ENCODE measurements at places on chromosomes 16 and 17. TPM values are rescaled to one million over a fixed set of nuclear protein-coding genes. Genes with fewer than 3 reads are reported as not detected.

DNA sequence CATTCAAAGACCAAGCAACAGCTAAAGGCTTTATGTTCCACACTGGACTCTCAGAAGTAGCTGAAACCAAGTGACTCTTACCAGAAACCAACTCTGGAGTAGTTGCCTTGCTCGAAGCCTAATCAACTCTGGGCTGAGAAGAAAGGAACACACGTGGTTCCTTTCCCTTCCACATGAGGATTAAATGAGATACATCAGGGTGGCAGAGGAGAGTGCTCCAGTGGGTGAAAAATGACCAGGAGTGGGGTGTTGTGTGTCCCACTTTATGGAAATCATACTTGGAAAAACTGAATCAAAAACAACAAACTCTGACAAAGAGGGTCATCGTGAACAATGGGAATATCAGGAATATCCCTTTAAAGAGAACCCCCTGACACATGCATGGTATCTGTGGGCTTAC lies 234.2 kb upstream of the ASIC2 start:
- H3K36me3 ChIP-seq = no peaks in the 10 kb centered on the region
- no peak for DNase-seq
- no peak overlapping the region for H3K27ac ChIP-seq
- H3K27me3 ChIP-seq = peaks cover 2% of the 10 kb centered on the region
- peaks cover 2% of the 10 kb centered on the region for H3K4me1 ChIP-seq

DNA sequence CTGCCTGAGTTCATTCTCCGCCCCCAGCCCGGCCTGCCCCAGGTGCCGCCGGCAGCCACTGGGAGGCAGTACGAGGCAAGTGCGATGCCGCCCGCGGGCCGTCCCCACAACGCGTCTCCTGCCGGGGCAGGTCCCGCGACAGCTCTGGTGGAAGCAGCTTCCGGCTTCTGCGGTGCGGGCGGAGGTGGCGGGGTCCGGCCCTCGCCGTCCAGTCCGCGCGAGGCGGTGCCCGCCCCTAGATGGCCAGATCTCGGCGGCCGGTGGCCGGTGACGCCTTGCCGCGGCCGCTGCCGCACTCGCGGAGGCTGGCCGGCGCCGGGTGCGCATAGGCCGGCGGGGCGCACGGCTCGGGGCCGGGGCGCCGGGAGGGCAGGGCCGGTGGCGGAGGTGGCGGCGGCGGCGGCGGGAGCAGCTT lies 1.8 kb downstream of the GJD3 start:
- DNase-seq = peak; percentile 88
- H3K27ac ChIP-seq = no peak overlapping the region
- H3K4me3 ChIP-seq = no peak overlapping the region
- H3K27me3 ChIP-seq = peaks cover 13% of the 10 kb centered on the region
- H3K4me1 ChIP-seq = peaks cover 7% of the 10 kb centered on the region

APOBR gene
- total RNA-seq = 6.8 TPM

LRRC36 gene
- total RNA-seq = 24.1 TPM

- no peaks in the 10 kb centered on the region for H3K36me3 ChIP-seq
- no peak overlapping the region for H3K4me3 ChIP-seq
- H3K27me3 ChIP-seq = no peaks in the 10 kb centered on the region
- peak; percentile 8 for DNase-seq
- no peak overlapping the region for H3K27ac ChIP-seq
Measured at GRCh38 chr16:18039931-18040330, 296.6 kb downstream of the NPIPA8 start.

DNA sequence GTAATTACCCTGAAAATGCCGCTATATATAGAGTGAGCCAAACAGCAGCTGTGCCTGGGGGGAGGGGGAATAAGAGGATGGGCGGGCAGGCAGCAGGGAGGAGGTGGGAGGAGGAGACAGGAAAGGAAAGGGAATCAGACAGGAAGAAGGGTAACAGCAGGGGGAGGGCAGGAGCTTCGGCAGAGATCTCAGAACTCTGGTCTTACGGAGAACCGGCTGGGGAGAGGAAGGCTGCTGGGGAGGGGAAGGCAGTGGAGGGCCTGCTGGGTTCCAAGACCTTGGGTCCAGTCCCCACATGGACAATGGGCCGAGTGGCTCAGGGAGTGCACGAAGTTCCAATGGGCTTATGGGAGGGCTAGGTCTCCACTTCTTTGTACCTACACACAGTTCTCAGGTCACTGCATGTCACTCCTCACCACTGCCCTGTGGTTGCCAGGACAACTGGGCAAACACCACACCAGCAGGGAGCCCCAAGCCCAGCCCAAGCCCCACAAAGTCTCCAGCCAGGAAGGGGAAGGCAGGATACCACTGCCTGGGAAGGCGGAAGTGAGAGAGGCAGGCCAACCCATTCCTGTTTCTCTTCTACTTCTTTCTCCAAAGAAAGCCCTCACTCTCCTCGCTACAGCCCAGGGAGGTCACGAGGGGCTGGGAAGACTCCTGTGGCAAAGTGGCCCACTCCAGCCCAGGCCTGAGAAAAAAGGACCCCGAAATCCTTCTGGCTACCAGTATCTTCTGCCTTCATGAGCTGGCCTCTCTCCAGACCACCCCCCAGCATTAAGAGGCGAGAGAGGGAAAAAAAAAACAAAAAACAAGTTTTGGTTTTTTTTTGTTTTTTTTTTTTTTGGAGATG lies 25.3 kb downstream of the G6PC3 start:
- peak overlapping the region; percentile 100 for H3K27ac ChIP-seq
- peak overlapping the region; percentile 81 for H3K4me3 ChIP-seq
- peaks cover 5% of the 10 kb centered on the region for H3K36me3 ChIP-seq

AKAP1 gene
- total RNA-seq = 24.6 TPM

CCDC78 gene
- 0.85 TPM for total RNA-seq

- DNase-seq = no peak
- H3K36me3 ChIP-seq = peaks cover 17% of the 10 kb centered on the region
- peaks cover 3% of the 10 kb centered on the region for H3K27me3 ChIP-seq
Measured at GRCh38 chr17:2198927-2199326, 104.7 kb downstream of the SMG6 start.

DNA sequence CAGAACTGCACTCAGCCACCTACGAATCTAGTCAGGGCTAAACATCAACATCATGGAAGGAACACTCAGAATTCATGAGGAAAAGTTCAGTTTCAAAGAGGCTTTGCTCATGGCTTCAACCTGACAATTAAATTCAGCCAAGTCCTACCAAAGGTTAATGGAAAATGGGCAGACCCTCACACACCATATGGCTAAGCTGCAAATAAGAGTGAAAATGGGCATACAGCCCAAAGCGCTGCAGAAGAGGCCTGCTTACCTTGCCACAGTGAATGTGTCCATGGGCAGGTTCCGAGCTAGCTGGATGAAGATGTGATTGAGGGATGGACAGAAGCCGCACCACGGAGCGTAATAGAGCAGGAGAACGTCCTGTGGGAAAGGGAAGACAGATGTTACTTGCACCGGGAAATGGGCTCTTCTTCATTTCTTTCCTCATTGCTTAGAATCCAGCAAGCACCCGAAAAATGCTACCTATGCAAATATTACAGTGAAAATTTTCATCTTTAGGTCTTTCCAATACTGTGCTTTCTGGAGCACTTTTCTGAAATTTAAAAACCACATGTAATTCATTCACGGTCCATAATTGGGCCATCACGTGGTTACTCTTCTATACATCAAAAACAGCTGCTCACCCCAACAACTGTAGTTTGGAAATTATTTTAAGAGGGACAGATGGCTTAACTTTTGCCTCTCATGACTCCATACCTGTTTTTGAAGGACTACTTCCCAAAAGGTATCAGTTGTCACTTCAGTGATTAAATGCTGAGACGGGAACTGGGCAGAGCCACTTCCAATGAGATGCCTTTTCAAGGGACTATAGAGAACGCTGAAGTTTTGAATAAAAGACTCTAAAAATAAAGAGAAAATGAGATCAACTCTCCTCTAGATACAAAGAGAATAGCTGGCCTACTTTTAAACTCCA lies 19.6 kb downstream of the SNN start:
- no peaks in the 10 kb centered on the region for H3K4me1 ChIP-seq
- H3K27ac ChIP-seq = no peak overlapping the region
- peaks cover 38% of the 10 kb centered on the region for H3K36me3 ChIP-seq
- no peak for DNase-seq
- no peaks in the 10 kb centered on the region for H3K27me3 ChIP-seq

GRCh38 chr16:76276745-76277438 lies at the start of gene CNTNAP4:
CNTNAP4 (plus strand) TSS chr16:76277401; CDS start chr16:76277663, 262 bp downstream.
- H3K27ac ChIP-seq = no peak within 1 kb of the TSS
- H3K27me3 ChIP-seq = peaks cover 2% of the 10 kb centered on the region
- no peaks in the 10 kb centered on the region for H3K4me1 ChIP-seq

NOS2 gene
- total RNA-seq = 1.3 TPM

KRTAP9-2 gene
- not detected for total RNA-seq

ATP2A3 gene
- 116 TPM for total RNA-seq

DNA sequence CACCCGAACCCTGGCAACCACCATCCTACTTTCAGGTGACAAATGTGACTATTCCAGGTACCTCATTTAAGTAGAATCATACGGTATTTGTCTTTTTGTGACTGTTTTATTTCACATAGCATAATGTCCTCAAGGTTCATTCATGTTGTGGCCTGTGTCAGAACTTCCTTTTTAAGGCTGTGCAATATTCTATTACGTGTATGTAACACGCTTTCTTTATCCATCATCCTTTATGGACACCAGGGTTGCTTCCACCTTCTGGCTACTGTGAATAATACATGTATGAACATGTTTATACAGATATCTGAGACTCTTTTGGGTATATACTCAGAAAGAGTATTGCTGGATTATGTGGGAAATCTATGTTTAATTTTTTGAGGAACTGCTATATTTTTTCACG lies 28.7 kb upstream of the RSL1D1 start:
- peaks cover 8% of the 10 kb centered on the region for H3K36me3 ChIP-seq
- DNase-seq = no peak
- H3K27ac ChIP-seq = no peak overlapping the region
- no peak overlapping the region for H3K4me3 ChIP-seq
- peaks cover under 1% of the 10 kb centered on the region for H3K27me3 ChIP-seq
- peaks cover 4% of the 10 kb centered on the region for H3K4me1 ChIP-seq

CMTR2 gene
- 26.7 TPM for total RNA-seq

KATNIP gene
- 26.2 TPM for total RNA-seq

DNA sequence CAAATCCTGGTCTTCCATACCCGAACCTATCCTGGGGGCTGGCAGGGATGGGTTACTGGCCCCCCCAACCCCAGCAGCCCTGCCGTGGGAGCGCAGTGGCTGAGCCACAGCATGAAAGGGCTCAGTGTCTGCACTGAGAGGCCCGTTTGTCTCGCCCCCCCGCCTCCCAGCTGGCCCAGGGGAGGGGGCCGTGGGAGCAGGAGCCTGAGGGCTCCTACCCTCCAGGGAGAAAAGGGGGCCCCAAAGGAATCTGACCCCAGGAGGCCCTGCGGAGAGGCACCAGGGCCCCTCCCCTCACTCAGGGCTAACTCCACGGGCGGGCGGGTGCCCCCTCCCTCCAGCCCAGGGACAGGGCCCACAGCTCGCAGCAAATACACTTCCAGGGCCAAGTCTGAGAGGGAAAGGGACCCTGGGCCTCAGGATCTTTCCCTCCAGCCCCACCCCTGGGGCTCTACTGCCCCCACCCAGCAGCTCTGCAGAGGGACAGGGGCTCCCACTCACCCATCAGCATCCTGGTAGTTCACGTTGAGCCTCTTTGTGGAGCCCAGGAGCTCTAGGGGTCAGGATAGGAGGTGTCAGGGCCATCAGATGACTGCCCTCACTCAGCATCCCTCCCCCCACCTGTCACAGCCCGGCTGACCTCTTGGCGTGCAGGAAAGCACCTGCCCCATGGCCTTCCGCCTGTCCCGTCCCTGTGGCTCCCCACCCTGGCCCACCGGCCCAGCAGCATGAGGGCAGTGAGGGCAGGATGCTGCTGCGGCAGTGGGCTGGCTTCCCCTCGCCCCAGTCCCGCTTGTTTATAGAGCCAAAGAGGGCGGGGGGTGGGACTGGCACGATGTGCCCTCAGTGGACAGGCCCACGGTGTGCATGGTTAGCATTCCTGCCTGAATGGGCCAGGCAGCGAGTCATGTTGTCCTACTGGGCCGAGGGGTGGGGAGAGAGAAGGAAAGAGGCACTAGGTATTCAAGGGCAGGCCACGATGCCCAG lies 7.3 kb downstream of the CASKIN2 start:
- H3K27me3 ChIP-seq = peaks cover 13% of the 10 kb centered on the region
- H3K27ac ChIP-seq = peak overlapping the region; percentile 36
- H3K36me3 ChIP-seq = peaks cover 9% of the 10 kb centered on the region
- no peak overlapping the region for H3K4me3 ChIP-seq
- H3K4me1 ChIP-seq = peaks cover 14% of the 10 kb centered on the region

DNA sequence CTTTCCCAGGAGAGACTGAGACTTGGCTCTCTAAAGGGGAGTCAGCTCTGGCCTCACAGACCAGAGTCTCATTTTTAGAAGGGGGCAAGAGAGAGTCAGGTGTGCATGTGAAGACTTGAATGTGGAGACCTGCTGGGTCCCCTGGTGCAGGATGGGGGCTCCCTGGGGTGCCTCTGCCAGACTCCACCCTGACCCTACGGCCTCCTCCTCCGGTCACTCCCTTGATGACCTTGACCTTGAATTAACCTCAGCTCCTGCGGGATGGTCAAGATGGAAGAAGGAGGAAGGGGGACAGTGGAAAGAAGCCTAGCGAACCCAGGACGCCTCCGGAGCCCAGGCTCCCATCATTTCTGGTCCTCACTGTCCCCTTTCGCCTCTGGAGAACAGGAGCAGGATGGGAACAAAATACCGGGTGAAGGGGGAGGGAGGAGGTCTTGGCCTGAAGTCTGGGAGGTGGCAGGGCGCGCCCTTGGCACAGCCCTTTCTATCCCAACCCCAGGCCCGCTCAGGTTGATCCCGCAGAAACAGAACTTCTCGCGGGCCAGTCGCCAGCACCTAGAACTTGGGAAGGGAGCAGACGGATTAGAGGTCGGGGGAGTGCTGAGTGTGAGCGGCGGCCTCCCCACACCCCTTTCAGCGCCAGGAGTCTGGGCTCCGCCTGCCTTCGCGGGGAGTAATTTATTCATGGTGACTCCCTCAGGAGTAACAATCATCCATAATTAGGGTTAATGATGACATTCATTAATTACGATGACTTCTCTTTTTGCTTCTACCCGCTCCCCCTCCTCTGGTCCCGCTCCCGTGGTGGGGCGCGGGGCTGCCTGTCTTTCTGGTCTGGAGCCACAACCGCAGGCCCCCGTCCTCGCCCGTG lies 1.6 kb downstream of the STAC2 start:
- no peaks in the 10 kb centered on the region for H3K36me3 ChIP-seq
- peaks cover 26% of the 10 kb centered on the region for H3K27me3 ChIP-seq
- DNase-seq = no peak
- H3K4me1 ChIP-seq = peaks cover 12% of the 10 kb centered on the region

HOXB9 gene
- total RNA-seq = 0.49 TPM

NPIPA5 gene
- 1.7 TPM for total RNA-seq

GRCh38 chr16:70470927-70471341 lies 16.5 kb downstream of the FCSK start:
- DNase-seq = peak; percentile 67
- peaks cover 4% of the 10 kb centered on the region for H3K27me3 ChIP-seq
- H3K27ac ChIP-seq = no peak overlapping the region
- no peak overlapping the region for H3K4me3 ChIP-seq

GRCh38 chr17:15278380-15278779 lies 13.3 kb upstream of the PMP22 start:
- DNase-seq = no peak
- no peaks in the 10 kb centered on the region for H3K36me3 ChIP-seq
- H3K27ac ChIP-seq = no peak overlapping the region
- no peaks in the 10 kb centered on the region for H3K4me1 ChIP-seq
